Iris pigment epithelial cell (primary cell): ENCODE measurements at places on chromosomes 2 and 18.

- no peak for DNase-seq
Observed at GRCh38 chr18:77132369-77133050, at the start of gene MBP. Gene MBP, minus strand, starts transcription at chr18:77132783. Its CDS starts 27,522 bp downstream, at chr18:77105261.

GRCh38 chr2:2769481-2770431 is 438.7 kb upstream of the MYT1L start:
- no peak for DNase-seq

GRCh38 chr18:45951016-45951714 is 16.0 kb downstream of the EPG5 start:
- DNase-seq = peak; percentile 88

GRCh38 chr2:241579281-241579680 is 20.7 kb downstream of the BOK start:
- no peak for DNase-seq

DNA sequence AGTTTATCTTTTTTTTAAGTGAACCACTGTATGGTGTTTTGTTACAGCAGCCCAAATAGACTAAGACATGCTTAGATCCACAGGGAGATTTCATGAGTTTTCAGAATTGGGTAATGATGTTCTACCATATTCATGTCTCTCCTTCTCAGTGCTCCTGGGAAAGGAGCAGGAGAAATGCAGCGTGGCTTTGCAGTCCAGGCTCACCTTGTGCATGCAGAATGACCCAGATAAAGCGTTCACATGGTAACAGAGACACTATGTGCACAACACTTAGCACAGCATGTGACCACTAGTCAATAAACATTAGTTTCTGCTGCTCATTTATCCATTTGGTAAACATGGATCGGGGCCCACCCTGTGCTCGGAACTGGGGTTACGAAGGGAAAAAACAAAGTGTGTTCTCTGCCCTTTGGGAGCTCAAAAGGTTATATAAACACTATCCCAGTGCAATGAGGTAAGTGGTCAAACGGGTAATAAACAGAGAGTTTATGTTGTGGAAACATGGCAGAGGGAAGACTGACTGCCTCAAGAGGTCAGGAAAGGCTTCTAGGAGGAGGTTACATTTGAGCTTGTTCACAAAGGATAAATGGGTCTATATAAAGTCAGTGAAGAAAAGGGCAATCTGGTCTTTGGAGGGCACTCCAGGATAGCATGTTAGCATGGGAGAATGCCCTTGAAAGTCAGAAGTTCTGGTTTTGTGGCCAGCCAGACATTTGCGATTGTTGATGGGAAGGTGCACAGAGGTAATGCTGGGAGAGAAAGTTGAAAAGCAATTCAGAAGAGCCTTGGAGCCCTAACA is 299.2 kb downstream of the TDRD15 start:
- peak; percentile 20 for DNase-seq

DNA sequence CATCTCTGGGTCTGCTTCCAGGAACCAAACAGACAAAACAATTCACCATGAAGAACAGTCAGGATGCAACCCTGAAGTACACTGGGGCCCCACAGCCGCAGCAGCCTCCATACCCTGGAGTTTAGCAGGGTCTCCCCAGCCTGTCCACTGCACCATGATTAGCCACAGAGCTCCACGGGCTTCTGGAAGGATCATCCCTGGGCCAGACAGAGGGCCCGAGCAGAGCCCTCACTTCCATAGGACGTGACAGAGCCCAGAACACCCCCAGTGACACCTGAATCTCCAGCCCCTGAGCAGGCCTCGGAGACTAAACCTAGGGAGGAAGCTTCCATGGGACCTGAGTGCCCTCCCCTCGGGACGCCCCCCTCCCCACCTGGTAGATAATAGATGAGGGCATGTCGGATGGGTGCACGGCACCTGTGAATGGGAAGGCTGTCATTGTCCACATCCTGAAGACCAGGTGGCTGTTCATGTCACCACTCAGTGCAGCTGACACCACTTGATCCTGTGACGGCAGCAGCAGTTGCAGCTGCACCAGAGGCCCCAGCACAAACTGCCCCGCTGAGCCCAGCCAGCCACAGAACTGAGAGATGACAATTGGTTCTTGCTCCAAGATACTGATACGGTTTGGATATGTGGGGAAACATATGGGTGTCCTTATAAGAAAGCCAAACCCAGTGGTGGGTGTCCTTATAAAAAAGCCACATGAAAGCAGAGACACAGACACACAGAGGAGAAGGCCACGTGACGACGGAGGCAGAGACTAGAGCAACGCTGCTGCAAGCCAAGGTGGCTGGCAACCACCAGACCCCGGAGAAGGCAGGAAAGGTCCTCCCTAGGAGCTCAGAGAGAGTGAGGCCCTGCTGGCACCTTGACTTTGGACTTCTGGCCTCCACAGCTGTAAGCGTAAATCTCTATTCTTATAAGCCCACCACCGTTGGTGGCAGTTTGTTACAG is 23.2 kb downstream of the KIF1A start:
- DNase-seq = no peak

- peak; percentile 69 for DNase-seq
Observed at GRCh38 chr2:67446491-67446911, 49.4 kb downstream of the ETAA1 start.

DNA sequence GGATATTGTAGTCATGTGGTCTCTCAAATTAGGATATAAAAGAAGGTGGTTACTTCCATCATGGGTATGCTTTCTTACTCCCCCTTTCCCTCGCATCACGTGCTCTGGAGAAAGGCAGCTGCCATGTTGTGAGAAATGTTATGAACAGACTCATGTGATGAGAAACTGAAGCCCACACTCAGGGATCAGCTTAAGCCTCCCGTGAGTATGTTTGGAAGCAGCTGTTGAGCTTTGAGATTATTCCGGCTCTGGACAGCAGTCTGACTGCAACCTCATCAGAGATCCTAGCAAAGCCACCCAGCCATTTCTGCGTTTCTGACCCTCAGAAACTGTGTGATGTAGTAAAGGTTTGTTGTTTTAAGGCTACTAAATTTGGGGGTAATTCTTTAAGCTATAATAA is 700.1 kb downstream of the ADCYAP1 start:
- DNase-seq = no peak

DNA sequence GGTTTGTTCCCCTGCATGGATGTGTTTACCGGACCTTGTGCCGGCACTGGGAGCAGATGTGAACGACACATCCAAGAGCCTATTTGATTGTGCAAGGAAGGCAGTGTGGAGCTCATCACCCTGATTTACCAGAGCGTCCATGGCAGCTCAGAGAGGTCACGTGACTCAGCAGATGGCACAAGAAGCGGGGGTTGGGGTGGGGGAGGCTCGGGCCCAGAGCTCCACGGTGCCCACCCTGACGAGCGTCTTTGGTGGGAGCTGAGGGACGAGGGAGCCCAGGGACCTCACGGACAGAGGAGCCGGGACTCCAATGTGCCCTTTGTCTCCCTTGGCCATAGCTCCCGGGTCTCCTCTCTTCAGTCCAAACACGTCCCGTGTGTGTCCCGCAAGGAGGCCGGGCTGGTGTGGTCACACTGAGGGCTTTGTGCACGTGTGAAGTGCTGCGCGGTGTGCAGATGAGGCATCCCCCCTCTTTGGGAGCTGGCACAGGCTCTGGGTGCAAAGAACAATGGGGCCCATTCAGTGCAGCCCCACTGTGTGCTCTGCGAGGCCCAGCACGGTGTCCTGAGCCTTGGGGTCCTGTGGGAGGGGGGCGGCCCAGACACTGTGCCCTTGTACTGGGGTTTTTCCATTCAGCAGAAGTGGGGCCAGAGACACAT is 15.5 kb downstream of the KCNIP3 start:
- no peak for DNase-seq

DNA sequence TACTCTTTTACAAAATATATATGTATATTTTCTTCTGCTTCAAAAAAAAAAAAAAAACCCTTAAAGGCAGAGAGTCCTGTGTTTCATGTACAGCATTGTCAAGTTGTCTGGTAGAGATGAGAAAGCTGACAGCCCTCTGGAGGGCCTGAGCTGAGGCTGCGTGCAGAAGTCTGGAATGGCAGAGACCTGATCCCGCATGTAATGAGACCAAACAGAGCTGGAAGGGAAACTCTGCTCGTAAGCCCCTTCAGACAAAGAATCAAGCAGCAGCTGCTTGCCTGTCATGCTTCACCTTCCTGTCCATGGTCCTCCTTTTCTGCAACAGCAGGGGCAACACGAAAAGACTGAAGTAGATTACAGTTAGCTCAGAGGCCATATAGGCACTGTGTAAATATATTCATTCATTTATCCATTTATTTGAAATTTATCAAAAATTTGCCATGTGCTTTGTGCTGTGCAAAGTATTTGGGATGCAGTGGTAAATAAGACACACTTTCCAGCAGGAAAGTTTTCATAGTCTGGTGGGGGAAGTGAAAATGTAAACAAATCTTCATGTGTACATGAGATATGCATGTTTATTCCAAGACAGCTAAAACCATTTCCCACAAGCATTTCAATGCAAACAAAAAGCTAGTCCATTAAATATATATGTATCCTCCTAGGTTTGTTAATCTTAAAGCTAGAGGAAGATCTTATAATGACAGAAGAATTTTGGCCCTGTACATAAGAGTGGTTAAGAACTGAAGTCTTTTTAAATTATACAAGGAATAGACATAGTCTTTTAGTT is 912.7 kb downstream of the CPS1 start:
- no peak for DNase-seq
